Stimulated activated CD8-positive, alpha-beta memory T cell treated with anti-CD3 and anti-CD28 coated beads, Interleukin-12 subunit alpha, Interleukin-12 subunit beta, amount 100 ng/mL, for 4 hours (primary cell): ENCODE measurements at places on chromosomes 5 and 9.

DNA sequence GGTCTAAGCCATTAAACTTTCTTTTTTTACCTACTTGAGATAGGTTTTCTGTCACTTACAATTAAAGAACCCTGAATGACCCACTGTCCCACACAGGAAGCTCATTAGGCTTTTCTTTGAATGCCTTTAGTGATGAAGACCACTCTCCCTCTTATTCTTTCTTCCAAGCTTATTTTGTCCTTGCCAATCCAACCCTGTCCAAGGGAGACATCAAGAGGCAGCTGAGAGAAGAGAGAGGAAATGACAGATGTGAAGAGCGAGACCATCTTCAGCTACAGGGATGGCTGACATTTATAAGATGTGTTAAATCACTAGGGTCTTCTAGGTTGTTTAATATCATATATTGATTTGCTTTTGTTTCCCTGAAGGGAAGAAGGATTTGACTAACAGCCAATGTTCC lies 133.5 kb downstream of the FAM114A2 start:
- DNase-seq, result no peak

- no peak for DNase-seq
These were observed 78.2 kb downstream of the ALDH7A1 start for GRCh38 chr5:126516852-126517251.

- no peak for DNase-seq
These were observed 9.6 kb downstream of the PIP5K1B start for GRCh38 chr9:68714416-68715180.

DNA sequence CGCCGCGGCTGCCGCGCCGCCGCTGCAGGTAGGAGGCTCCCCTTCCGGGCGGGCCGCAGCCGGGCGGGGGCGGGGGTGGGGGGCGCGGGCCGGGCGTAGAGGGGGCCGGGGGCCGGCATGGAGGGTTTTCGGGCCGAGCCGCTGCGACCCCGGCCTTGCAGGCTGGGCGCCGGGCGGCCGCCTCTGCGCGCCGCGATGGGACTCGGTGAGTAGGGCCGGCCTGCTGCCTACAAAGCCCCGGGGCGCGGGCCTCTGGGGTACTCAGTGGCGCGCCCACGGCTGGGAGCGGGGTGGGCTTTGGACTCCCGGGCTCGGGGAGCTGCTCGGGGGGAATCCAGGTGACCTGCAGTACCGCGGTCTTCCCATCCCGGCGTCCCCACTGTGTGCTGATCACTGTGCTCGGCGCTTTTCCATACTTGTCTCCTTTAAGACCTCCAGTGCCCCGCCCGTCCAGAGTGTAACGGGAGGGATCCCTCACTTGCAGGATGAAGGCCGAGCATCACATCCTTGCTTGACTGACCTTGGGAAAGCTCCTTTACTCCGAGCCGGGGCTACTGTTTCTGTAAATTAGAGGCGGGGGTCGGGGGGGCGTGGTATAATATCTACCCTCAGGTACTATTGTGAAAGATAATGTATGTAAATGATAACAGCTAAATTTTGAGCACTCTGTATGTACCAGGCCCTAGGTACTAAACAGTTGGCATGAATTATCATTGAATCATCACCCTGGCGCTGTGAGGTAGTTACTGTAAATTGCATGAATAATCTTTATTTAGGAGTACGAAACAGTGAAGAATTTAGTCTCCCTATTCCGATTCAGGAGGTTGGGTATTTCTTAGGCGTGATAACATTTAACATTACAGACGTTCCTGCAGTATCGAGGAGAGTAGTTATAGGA lies 672 bp downstream of the MSANTD3 start:
- no peak for DNase-seq

DNA sequence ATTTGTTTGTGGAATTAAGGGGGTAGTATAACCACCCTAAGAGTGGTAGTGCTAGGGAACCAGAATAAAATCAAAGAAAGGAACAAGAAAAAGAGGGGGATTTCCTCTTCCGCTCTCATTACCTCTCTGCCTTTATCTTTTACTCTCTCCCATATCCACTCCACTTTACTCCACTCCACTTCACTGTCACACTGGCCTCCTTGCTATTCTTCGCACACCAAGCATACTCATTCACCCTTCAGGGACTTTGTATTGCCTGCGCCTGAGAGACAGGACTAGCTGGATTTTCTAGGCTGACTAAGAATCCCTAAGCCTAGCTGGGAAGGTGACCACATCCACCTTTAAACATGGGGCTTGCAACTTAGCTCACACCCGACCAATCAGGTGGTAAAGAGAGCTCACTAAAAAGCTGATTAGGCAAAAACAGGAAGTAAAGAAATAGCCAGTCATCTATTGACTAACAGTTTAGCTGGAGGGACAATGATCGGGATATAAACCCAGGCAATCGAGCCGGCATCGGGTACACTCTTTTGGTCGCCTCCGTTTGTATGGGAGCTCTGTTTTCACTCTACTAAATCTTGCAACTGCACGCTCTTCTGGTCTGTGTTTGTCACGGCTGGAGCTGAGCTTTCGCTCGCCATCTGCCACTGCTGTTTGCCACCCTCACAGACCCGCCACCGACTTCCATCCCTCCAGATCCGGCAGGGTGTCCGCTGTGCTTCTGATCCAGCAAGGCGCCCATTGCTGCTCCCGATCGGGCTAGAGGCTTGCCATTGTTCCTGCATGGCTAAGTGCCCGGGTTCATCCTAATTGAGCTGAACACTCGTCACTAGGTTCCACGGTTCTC lies 121.8 kb downstream of the FAM170A start:
- DNase-seq, result no peak

DNA sequence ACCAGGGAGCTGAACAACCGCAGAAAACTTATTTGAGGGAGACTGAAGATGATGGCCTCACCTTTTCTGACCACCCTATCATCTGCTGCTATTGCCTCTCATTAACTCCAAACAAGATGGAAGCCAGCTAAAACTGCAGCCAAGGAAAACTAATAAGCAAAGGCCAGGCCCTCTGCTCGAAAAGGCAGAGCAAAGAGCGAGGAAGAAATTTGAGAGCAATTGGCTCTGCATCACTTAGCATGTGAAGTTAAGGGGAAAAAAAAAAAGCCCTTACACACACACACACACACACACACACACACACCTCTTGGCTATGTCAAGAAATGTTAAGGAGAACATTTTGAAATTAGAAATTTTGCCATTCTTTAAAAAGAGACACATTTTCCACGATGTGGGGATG lies 228.1 kb upstream of the CYLC2 start:
- no peak for DNase-seq

GRCh38 chr9:37187713-37188439 lies 67.5 kb downstream of the ZCCHC7 start:
- DNase-seq, result no peak

GRCh38 chr5:135319928-135320606 lies 79.0 kb downstream of the MACROH2A1 start:
- DNase-seq, result no peak

DNA sequence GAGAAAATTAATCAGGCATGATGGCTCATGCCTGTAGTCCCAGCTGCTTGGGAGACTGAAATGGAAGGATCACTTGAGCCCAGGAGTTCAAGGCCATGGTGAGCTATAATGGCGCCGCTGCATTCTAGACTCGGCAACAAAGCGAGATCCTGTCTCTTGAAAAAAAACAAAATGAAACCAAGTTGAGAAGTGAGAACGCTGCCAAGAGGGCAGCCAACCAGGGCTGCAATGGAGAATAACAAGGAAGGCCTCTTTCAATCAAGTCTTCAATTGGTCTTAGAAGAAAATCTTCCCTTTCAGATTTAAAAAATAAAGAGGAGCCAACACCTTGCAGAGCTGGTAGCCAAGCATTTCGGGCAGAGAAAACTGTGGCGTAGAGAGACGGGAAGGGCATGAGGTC lies 14.7 kb downstream of the KIAA1958 start:
- DNase-seq, result no peak

DNA sequence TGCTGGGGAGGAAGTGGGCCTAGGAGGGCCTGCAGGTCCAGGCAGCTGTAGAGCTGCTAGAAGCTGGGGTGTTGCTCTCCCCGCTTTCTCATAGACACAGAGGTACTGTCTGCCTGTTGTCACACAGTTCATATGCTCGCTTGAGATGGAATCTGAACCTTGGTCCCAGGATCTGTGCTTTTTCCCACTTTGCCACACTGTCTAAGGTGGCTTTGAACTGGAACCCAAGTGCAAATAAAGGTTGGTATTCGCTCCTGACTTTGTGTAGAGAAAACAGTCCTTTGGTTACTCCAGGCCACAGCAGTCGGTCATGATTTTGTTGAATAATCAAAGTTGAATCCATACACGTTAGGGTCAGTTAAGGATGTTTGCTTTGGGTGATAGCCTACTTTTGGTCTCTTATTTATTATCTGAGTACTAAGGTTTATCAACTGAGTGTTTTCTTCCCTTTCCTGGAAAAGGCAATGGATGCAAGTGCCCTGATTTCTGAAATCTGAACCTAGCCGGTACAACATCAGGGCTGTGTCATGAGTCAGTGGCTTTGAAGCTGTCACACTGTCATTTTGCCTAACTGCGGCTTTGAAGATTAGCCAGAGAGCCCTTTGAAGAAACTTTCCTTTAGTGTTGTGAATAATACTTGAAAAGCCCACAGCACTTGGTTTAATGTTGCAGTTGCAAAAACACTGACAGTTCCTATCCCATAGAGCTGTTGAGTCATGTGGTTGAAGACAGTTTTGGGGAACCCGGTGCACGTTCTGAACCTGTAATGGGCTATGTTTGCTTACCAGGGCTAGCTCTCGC lies 41.3 kb downstream of the HABP4 start:
- DNase-seq, result no peak

- DNase-seq, result peak; percentile 44
These were observed 19.4 kb downstream of the DCP2 start for GRCh38 chr5:112995764-112996618.

GRCh38 chr5:137462816-137463520 lies 36.2 kb downstream of the SPOCK1 start:
- DNase-seq, result no peak

GRCh38 chr9:136642439-136642921 lies 20.2 kb upstream of the EGFL7 start:
- no peak for DNase-seq

GRCh38 chr9:79224672-79225433 lies 346.9 kb upstream of the TLE4 start:
- DNase-seq, result no peak

DNA sequence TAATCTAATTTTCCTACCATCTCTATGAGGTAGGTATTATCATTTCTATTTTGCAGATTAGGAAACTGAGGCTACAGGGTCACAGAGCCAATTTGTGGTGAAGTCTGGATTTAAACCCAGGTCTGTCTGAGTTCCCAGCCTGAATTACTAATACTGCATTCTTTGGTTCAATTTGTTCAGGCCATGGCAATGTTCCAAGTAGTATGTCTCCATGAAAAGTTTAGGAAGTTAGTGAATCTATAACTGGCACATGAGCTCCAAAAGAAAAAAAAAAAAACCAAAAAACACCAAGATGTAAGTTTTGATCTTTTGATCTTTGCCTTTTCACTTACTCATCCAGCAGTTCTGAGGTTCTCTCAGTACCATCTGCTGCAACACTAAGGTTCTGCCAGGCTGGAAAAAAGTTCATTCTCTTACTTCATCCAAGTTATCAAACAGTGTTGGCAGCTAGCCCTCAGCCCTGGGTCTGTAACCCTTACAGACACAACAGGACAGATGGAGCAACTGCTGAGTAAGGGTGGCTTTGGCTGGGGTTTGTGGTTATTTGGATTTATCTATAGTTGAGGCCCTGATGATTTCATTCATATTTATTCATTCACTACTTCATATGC lies 4.4 kb upstream of the TMEM268 start:
- DNase-seq, result no peak

- DNase-seq, result no peak
These were observed 607 bp downstream of the UQCRQ start for GRCh38 chr5:132867046-132867451.

- DNase-seq, result no peak
These were observed 46.1 kb downstream of the PIK3R1 start for GRCh38 chr5:68261569-68262065.

DNA sequence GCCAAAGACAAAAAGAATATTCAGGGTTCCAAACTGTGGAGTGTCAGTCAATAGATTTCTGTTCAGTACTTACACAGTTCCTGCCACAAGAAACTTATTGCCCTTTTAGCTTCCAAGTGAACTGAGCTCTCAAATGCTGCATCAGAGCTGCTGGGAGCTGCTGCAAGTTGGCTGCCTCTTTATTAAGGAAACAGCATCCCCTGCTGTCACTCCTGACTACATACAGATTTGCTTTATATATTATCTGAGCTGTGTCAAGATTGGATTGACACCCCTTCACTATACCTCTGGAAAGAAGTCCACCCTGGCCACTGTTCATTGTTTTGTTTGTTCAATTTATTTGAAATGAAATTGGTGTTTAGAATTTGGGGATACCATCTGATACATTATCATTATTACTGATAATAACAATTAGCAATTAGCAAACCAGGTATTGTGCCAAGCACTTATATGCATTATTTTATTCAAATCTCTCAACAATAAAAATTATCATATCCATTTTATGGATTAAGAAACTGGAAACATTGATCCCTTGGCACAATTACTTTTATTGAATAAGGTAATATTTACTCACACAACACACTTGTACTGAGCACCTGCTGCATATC lies 16.4 kb upstream of the C5orf58 start:
- no peak for DNase-seq

DNA sequence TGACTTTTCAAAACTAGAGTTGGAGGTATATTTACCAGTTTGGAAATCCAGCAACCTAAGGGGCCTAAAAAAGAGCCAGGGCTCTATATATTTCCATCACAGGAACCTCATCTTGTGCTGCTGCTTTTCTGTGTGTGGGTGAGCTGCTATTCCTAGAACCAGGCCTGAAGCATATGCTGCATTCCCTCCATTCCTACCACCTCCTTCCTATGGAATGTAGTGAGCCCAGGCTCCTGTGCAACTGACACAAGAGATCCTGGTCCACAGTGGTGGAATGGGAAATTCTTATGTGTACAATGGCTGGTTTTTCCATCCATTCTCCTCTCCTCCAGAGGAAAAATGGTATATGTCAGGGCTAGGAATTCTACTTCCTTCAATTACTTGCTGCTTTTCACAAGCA lies 39.1 kb downstream of the SPEF2 start:
- no peak for DNase-seq

GRCh38 chr9:21452681-21453080 lies 12.4 kb downstream of the IFNA1 start:
- DNase-seq, result no peak

GRCh38 chr5:54719384-54720283 lies 202.1 kb downstream of the SNX18 start:
- DNase-seq, result no peak

- no peak for DNase-seq
These were observed 159.5 kb downstream of the AOPEP start for GRCh38 chr9:94885854-94886447.

DNA sequence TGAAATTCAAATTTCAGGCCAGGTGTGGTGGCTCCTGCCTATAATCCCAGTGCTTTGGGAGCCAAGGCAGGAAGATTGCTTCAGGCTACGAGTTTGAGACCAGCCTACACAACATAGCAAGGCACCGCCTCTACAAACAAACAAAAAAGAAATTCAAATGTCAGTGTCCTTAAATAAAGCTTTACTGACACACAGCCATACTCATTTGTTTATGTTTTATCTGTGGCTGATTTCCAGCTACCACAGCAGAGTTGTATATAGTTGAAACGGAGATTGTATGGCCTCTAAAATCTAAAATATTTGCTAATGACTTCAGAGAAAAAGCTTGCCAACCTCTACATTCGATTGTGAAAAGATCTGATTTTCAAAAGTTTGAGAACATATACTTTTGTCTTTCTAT lies 15.4 kb downstream of the SHLD3 start:
- no peak for DNase-seq
